ENCODE measurements at places on chromosomes 4 and X. TPM values are rescaled to one million over a fixed set of nuclear protein-coding genes. Genes with fewer than 3 reads are reported as not detected.

DNA sequence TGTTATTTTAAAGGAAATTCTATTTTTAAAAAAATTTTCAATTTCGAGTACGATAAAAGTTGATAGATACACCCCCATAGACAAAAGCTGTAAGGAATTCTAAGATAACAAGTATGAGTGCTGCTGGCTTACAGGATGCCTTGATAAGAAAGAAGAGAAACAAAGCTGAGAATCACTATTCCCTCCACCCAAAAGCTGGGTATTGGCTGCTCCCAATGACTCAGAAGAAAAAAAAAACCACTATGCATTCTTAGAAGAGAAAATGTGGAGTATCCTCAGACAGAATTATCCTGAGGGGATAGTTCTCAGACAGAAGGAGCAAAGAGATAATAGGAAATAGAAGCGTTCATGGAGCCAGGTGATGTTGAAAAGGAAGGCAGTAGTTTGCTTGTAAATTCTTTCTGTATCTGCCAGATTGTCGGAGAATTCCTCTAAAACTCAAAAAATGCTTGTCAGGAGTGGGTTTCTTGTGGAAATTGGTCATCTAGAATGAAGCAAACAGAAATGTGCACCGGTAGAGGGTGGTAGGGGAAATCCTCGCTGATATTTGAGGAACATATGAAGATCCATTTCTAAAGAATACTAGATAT lies 217.5 kb upstream of the ADAMTS3 start:
- no peak for DNase-seq

GRCh38 chrX:16838202-16839066 lies 31.7 kb downstream of the RBBP7 start:
- DNase-seq = no peak

GRCh38 chr4:6120361-6120760 lies 80.0 kb downstream of the JAKMIP1 start:
- no peak for DNase-seq

GRCh38 chr4:167918077-167918476 lies 174.3 kb upstream of the ANXA10 start:
- no peak for DNase-seq

HERC5 gene
- total RNA-seq = 23.7 TPM

COX7B2 gene
- not detected for total RNA-seq

RIBC1 gene
- 3.0 TPM for total RNA-seq

TCEAL9 gene
- 95.6 TPM for total RNA-seq
